ENCODE measurements at places on chromosomes 16 and 17. TPM values are rescaled to one million over a fixed set of nuclear protein-coding genes. Genes with fewer than 3 reads are reported as not detected.

Gene PTX4
- total RNA-seq = 0.14 TPM

Gene HOXB4
- 0.16 TPM for total RNA-seq

Gene SYT17
- total RNA-seq = 13.6 TPM

Gene TNK1
- 1.9 TPM for total RNA-seq

Gene DNAH17
- 1.1 TPM for total RNA-seq

Gene CTRL
- total RNA-seq = 1.4 TPM

Gene CCDC43
- 30.1 TPM for total RNA-seq

Gene ABCA10
- total RNA-seq = 0.12 TPM

Gene FSCN2
- total RNA-seq = 2.0 TPM

Gene TMIGD1
- total RNA-seq = not detected

Gene PYY
- not detected for total RNA-seq

Gene LGALS9C
- not detected for total RNA-seq

Gene ASGR1
- total RNA-seq = 1.2 TPM

Gene NOXO1
- not detected for total RNA-seq

Gene TRPV3
- total RNA-seq = 0.30 TPM

Gene CCL5
- total RNA-seq = 2.1 TPM

Gene SP6
- 2.9 TPM for total RNA-seq

Gene FOXL1
- total RNA-seq = 1.9 TPM

Gene ZPBP2
- not detected for total RNA-seq

Gene KRT23
- total RNA-seq = not detected

Gene CHST4
- total RNA-seq = not detected

Gene ALOX12
- total RNA-seq = not detected

Gene CCL4
- total RNA-seq = not detected
